ENCODE measurements at places on chromosomes 11 and 22. TPM values are rescaled to one million over a fixed set of nuclear protein-coding genes. Genes with fewer than 3 reads are reported as not detected.

The MS4A6A gene
- total RNA-seq: not detected

The PHETA2 gene
- not detected for total RNA-seq

The NECTIN1 gene
- total RNA-seq: 9.7 TPM

The OR8A1 gene
- total RNA-seq: not detected

The KLHL35 gene
- total RNA-seq: 1.5 TPM

The SCN4B gene
- total RNA-seq: not detected

The B3GAT1 gene
- total RNA-seq: 0.03 TPM

The TBCEL gene
- 6.3 TPM for total RNA-seq

The TYR gene
- total RNA-seq: not detected

The MS4A15 gene
- not detected for total RNA-seq

The SLC17A6 gene
- total RNA-seq: not detected

The F2 gene
- 2.2 TPM for total RNA-seq
